ENCODE measurements at places on chromosomes 3 and 15.

DNA sequence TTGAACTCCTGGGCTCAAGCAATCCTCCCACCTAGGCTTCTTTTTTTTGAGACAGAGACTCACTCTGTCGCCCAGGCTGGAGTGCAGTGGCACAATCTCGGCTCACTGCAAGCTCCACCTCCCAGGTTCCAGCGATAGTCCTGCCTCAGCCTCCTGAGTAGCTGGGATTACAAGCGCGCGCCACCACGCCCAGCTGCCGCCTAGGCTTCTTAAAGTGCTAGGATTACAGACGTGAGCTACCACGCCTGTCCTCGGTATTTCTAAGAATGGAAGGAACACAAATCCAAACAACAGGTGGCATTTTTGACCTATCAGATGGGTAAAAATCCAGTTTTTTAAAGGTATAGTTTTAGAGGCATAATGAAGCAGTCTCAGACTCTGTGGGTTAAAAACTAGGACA is 113.8 kb downstream of the ANP32A start:
- DNase-seq = no peak

DNA sequence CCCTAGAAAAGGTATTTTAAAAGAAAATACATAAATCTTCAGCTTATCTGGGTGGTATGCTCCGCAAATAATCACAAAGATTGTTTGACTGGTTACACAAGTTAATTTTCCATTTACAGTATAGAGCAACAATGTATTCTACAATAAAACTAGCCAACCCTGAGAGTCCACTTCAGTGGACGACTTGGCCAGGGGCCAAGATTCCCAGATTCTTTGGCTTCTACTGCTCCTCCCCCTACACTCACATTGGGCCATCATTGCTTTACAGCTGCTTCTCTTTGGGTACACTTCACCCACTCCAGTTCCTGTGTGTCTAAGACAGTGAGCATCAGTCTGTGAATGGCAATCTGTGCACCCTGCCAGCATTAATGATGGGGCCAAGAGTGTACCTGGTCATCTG is 17.2 kb upstream of the PRICKLE2 start:
- DNase-seq = no peak

DNA sequence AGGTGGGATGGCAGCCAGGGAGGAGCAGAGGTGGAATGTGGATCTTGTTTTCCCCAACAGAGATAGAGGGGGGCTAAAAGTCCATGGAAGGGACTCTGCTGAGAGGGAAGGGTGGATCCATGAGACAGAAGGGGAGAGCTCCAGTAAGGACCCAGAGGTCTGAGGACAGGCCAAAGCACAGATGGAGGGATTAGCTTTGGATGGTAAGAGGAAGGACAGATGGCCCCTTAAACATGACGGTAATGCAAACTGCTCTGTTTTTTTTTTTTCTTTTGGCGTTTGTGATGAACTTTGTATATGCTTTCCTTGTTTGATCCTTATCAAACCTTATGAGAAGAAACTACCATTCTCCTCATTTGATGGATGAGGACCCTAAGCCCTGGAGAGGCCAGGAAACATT is 96.2 kb downstream of the IGF1R start:
- DNase-seq = no peak

GRCh38 chr3:125107861-125108567 is 52.2 kb upstream of the HEG1 start:
- no peak for DNase-seq

DNA sequence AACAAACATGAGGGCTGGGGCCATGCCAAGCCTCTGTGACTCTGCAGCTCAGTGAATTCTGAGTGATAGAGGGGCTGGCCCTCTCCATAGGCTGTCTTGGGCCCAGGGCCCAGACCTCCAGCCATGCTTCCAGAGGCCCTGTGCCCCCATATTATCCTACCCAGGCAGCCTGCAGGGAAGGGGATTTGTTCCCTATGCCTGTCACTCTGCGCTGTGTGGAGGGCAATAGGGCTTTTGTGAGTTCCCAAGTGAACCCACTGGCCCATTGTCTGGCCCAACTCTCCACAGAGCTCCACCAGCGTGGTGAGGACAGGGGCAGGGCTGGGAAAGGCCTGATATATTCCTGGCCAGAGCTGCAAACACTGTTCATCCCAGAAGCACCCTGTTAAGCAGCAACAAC is 113.2 kb downstream of the EPHB1 start:
- no peak for DNase-seq

GRCh38 chr15:52069559-52069958 is 43.0 kb downstream of the BCL2L10 start:
- DNase-seq = no peak

DNA sequence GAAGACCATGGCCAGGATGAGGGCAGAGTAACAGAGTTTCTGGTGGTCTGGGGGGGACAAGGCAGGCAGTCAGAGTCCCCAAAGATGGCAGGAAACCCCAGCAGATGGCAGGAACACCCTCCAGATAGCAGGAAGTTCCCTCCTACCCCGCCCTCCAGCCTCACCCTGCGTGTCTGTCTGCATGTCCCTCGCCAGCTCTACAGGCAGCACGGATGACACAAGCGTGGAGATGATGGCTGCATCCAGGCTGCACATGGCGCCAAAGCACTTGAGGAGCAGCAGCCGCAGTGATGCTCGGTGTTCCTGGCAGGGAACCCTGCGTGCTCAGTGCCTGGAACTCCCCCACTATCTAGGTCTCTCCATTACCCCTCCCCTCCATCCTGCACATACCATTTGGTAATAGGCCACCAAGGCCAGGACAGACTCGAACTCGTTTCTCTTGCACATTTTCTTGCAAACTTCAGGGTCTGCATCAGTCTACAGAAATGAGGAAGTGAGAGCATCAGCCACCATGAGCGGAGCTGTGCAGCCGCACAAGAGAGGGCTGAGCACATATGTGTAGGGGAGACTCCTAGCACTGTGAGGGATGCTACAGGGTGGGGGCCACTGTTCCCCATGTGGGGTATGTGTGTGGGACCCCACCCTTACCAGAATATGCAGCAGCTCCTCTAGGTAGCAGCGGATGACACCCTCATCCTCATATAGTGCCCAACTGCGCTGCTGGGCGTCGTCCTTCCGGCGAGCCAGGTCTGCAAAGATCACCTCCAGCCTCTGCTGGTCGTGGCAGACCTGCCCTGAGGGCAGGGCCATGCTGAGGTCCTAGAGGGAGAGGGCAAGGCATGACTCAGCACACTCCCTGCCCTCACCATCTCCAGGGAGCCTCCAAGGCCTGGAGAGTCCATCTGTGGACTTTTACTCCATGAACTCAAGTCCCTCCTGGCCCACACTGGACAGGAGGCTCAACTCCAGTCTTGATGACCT is 6.0 kb downstream of the NCKIPSD start:
- no peak for DNase-seq

Measured in brain pericyte (primary cell).